Activated naive CD8-positive, alpha-beta T cell treated with anti-CD3 and anti-CD28 coated beads for 36 hours (primary cell): ENCODE measurements at places on chromosomes 12 and 14. TPM values are rescaled to one million over a fixed set of nuclear protein-coding genes. Genes with fewer than 3 reads are reported as not detected.

MUCL1 gene
- total RNA-seq, result not detected

RPGRIP1 gene
- 0.22 TPM for total RNA-seq

LLPH gene
- 56.0 TPM for total RNA-seq

GRCh38 chr12:71069311-71069710 lies 88.5 kb downstream of the TSPAN8 start:
- H3K4me1 ChIP-seq, result no peaks in the 10 kb centered on the region
- no peaks in the 10 kb centered on the region for H3K36me3 ChIP-seq
- H3K27me3 ChIP-seq, result no peaks in the 10 kb centered on the region
- no peak for DNase-seq
- H3K4me3 ChIP-seq, result no peak overlapping the region

GRCh38 chr12:111164833-111165525 lies 203.9 kb downstream of the PHETA1 start:
- DNase-seq, result no peak
- peaks cover 6% of the 10 kb centered on the region for H3K27me3 ChIP-seq
- H3K27ac ChIP-seq, result no peak overlapping the region
- no peaks in the 10 kb centered on the region for H3K36me3 ChIP-seq
- H3K4me3 ChIP-seq, result no peak overlapping the region

CDCA3 gene
- 62.5 TPM for total RNA-seq

ADAMTS20 gene
- total RNA-seq, result not detected

GRCh38 chr14:24607081-24607480 lies 2.4 kb downstream of the GZMH start:
- peaks cover under 1% of the 10 kb centered on the region for H3K27me3 ChIP-seq
- H3K36me3 ChIP-seq, result peaks cover 28% of the 10 kb centered on the region
- H3K4me1 ChIP-seq, result peaks cover 58% of the 10 kb centered on the region
- H3K4me3 ChIP-seq, result peak overlapping the region; percentile 66
- no peak for DNase-seq

DNA sequence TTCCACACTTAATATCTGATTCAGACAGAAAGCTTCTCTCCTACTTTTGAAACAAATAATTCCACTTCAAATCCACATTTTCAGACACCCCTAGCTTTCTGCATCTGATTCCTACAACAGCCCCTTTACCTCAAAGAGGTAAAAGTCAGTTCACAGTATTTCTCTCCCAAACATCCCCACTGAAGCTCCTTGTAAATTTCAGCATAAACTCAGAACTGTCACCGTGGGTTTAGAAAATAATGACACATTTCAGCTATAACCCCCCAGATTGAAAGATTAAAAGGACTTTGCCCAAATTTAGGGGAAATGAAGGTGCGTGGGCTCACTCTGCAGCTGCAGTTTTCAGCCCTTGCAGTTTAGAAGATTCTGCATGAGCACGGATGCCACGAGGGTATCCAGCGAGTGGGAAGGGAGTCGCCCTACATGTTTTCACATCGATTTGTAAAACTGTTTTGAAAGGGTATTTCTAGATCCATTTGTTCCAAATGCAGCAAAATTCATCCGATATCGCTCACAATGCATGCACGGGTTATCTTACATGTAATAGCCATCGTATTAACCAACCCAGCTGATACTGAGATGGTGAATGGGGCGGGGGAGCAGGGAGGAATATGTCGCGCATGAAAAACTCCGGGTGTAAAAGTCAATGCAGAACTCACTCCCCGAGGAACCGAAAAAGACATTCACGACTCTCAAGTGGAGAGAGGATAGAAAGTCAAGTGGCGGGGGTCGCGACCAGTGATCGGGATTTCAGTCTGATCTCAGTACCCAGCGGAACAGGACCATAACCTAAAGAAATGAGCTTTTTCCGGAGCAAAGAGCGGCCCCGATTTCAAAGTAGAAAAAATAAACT lies 5.0 kb upstream of the CCND2 start:
- H3K36me3 ChIP-seq, result peaks cover 3% of the 10 kb centered on the region
- peak overlapping the region; percentile 98 for H3K27ac ChIP-seq
- DNase-seq, result peak; percentile 36
- H3K4me1 ChIP-seq, result peaks cover 21% of the 10 kb centered on the region
- no peaks in the 10 kb centered on the region for H3K27me3 ChIP-seq

DNA sequence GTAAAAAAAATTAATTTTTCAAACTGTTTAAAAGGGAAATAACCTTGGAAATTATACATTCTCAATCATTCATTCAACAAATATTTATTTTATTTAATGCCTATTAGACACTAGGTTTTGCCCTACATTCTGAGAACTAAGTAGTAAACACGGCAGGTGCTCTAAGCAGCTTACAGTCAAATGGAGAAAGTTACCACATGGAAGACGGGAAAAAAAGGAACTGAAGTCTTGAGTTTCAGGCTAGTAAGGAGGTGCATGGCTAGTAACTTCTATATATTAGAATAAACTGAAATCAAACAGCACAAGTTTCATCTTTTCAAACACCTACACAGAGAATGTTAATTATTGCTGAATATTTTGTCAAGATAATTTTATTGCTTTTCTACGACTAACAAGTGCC lies 52.9 kb downstream of the C12orf42 start:
- no peak for DNase-seq
- H3K4me1 ChIP-seq, result peaks cover 18% of the 10 kb centered on the region
- H3K27ac ChIP-seq, result no peak overlapping the region
- peaks cover 1% of the 10 kb centered on the region for H3K36me3 ChIP-seq

DLGAP5 gene
- total RNA-seq, result 69.2 TPM

SLCO1B1 gene
- not detected for total RNA-seq

SOAT2 gene
- 3.8 TPM for total RNA-seq

GRCh38 chr12:19035536-19035935 lies 94.0 kb upstream of the PLEKHA5 start:
- no peak overlapping the region for H3K27ac ChIP-seq
- H3K4me1 ChIP-seq, result no peaks in the 10 kb centered on the region
- DNase-seq, result no peak
- no peak overlapping the region for H3K4me3 ChIP-seq
- no peaks in the 10 kb centered on the region for H3K36me3 ChIP-seq
- no peaks in the 10 kb centered on the region for H3K27me3 ChIP-seq

DNA sequence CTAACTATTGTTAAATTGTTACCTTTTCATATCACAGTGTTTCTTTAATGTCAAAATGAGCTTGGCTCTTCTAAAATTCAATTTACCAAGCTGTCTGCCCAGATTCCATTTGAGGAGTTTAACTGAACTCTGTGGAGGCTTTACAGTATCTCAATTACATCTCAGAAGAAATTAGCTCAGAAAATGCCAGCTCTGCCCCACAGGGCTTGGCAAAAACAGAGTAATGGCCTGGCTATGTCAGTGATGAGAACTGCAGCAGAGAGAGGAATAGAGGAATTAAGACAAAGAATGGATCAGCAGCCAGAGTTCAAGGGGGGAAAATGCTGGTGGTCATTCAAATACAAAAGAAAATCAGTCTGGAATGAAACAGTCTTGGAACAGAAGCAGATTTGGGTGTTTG lies 15.8 kb upstream of the TMTC1 start:
- H3K27ac ChIP-seq, result no peak overlapping the region
- no peaks in the 10 kb centered on the region for H3K36me3 ChIP-seq
- H3K4me3 ChIP-seq, result no peak overlapping the region
- no peaks in the 10 kb centered on the region for H3K4me1 ChIP-seq
- H3K27me3 ChIP-seq, result peaks cover 8% of the 10 kb centered on the region

DNA sequence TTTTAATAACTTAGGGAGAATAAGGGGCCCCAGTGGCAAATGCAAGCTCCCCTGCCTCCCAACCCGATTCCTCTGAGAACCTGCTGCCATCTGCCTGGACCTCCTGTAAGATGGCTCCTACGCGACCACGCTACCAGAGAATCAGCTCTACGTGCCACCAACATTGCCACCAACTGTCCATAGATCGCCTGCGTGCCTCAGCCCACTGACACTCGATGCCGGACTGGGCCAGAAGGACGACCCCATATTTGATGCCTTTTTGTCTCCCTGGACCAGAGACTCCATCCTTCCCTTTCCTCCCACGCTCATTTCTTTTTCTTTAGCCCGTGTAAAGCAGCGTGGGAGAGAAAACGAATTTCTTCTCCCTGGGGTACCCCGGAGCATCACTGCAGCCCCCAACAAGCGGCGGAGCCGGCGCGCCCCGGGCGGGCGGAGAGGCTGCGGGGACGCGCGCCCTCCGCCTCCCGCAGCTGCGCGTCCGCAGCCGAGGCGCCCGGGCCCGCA lies 565 bp upstream of the KLHL42 start:
- H3K27me3 ChIP-seq, result no peaks in the 10 kb centered on the region
- peak; percentile 23 for DNase-seq
- H3K27ac ChIP-seq, result peak overlapping the region; percentile 94
- H3K4me1 ChIP-seq, result peaks cover 31% of the 10 kb centered on the region

DNA sequence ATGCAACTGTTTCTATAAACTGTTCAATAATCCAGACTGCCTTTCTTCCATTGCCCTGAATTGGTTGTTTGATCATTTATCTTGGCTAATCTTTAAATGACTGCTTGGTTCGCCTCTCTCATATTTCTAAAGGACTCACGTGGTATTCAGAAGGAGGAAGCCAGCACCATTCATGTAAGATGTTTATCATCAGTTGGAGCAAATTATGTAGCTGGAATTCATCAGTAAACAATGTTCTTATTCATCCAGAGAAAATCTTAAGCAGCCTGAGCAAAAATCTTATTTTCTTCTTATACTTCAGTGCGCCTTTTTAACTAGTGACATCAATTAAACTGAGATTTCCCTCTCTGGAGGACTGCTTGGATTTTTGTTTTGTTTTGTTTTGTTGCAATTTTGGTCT lies 538.7 kb upstream of the TMEM132C start:
- H3K4me3 ChIP-seq, result no peak overlapping the region
- no peaks in the 10 kb centered on the region for H3K27me3 ChIP-seq
- H3K27ac ChIP-seq, result no peak overlapping the region

NRL gene
- 2.6 TPM for total RNA-seq

GRCh38 chr14:65853407-65853955 lies 441.0 kb downstream of the FUT8 start:
- H3K4me1 ChIP-seq, result peaks cover 25% of the 10 kb centered on the region
- H3K36me3 ChIP-seq, result peaks cover 22% of the 10 kb centered on the region
- H3K27ac ChIP-seq, result no peak overlapping the region
- no peak overlapping the region for H3K4me3 ChIP-seq

DNA sequence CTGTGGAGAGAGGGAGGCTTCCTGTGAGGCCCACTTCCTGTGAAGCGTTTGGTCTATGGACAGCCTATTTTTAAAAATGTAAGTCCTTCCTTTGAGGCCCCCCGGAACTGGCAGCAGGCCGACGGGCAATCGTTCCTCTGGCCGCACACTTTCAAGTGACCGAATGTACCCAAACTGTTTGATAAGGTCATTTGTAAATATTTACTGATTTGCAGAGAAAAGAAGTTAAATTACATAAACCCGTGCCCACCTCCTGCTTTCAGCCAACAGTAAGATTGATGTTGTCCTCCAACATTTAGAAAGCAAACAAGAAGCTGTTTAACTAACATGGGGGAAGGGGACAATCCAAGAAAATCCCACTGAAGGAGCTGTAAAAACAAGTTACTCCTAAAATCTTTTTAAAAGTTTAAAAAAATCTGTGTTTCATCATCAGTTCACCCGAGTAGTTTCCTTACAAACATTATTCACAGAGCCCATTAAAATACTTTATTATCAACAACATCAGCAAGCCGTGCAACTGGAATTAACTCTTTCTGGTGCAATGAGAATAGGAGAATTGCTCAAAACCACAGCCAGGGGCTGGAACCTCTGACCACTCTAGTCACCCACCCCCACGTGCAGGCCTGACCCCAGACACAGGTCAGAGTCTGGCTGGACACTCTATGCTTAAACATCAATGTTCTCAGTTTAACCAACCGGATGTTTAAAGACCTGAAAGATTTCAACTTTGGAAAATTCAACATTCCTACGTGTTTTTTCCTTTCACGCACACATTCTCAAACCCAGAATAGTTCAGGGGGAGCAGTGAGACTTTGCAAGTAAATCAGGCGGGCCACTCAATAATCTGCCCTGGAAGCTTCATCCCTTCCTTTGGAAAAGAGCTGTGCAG lies 65.3 kb downstream of the FOXN3 start:
- H3K27me3 ChIP-seq, result no peaks in the 10 kb centered on the region
- peaks cover 52% of the 10 kb centered on the region for H3K4me1 ChIP-seq
- peak overlapping the region; percentile 98 for H3K27ac ChIP-seq
- peak; percentile 21 for DNase-seq
- H3K4me3 ChIP-seq, result peak overlapping the region; percentile 80
- H3K36me3 ChIP-seq, result peaks cover 52% of the 10 kb centered on the region

GRCh38 chr12:98721204-98721702 lies 76.2 kb downstream of the APAF1 start:
- no peaks in the 10 kb centered on the region for H3K4me1 ChIP-seq
- no peak overlapping the region for H3K4me3 ChIP-seq
- H3K27me3 ChIP-seq, result no peaks in the 10 kb centered on the region
- peaks cover 7% of the 10 kb centered on the region for H3K36me3 ChIP-seq

DNA sequence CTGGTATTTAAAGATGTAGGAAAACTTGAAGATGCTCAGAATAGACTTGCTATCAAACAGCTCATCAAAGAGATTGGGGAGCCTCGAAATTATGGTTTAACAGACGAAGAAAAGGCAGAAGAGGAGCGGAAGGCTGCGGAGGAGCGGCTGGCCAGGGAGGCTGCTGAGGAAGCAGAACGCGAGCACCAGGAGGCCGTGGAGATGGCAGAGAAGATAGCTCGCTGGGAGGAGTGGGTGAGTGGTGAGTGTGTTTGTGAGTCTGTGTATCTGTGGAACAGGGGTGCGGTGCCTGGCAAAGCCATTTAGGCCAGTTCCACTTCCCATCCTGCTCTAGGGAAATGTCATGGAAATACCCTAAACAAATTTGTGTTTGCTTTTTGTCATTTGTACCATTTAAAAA lies 19.2 kb upstream of the PAPOLA start:
- H3K36me3 ChIP-seq, result no peaks in the 10 kb centered on the region
- no peaks in the 10 kb centered on the region for H3K4me1 ChIP-seq
- H3K27me3 ChIP-seq, result peaks cover 3% of the 10 kb centered on the region
- no peak for DNase-seq
- no peak overlapping the region for H3K4me3 ChIP-seq

DNA sequence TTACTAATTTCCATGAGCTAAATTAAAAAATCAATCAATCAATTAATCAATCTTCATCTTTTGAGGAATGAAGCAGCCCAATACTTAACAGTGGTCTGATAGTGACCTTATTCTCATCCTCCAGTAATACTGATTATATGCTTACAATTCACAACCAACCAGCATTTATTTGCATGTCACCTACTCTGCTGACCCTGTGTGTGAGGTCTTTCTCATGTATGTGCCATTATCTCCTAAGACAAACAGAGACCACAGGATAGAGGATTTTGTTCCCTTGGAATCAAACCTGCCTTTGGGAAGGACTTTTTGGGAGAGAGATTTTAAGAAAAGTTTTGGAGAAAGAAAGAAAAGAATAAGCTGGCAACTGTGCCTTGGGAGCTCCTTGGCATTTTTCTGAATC lies 197.2 kb downstream of the NRXN3 start:
- H3K4me3 ChIP-seq, result no peak overlapping the region
- no peak for DNase-seq
- H3K36me3 ChIP-seq, result no peaks in the 10 kb centered on the region
- H3K4me1 ChIP-seq, result no peaks in the 10 kb centered on the region
- H3K27me3 ChIP-seq, result no peaks in the 10 kb centered on the region

MMAB gene
- total RNA-seq, result 58.3 TPM

PCNX4 gene
- 28.3 TPM for total RNA-seq

HRK gene
- not detected for total RNA-seq

PRR4 gene
- 1.3 TPM for total RNA-seq

CLEC1B gene
- not detected for total RNA-seq

BDKRB1 gene
- total RNA-seq, result not detected

STON2 gene
- total RNA-seq, result 0.30 TPM

- H3K4me1 ChIP-seq, result peaks cover 80% of the 10 kb centered on the region
- DNase-seq, result no peak
- peaks cover 26% of the 10 kb centered on the region for H3K36me3 ChIP-seq
- H3K4me3 ChIP-seq, result peak overlapping the region; percentile 54
- H3K27me3 ChIP-seq, result no peaks in the 10 kb centered on the region
- peak overlapping the region; percentile 94 for H3K27ac ChIP-seq
Observed at GRCh38 chr14:69674546-69675244, 63.3 kb downstream of the SUSD6 start.
